Fibroblast of gingiva (primary cell): ENCODE measurements at places on chromosomes 6 and 20.
A peak's percentile ranks its signal among the peaks of the same experiment; 100 is the strongest.

- DNase-seq: no peak
Measured at GRCh38 chr6:53259860-53260580, 88.7 kb downstream of the ELOVL5 start.

- DNase-seq: no peak
Measured at GRCh38 chr6:158783167-158783450, 36.1 kb downstream of the EZR start.

DNA sequence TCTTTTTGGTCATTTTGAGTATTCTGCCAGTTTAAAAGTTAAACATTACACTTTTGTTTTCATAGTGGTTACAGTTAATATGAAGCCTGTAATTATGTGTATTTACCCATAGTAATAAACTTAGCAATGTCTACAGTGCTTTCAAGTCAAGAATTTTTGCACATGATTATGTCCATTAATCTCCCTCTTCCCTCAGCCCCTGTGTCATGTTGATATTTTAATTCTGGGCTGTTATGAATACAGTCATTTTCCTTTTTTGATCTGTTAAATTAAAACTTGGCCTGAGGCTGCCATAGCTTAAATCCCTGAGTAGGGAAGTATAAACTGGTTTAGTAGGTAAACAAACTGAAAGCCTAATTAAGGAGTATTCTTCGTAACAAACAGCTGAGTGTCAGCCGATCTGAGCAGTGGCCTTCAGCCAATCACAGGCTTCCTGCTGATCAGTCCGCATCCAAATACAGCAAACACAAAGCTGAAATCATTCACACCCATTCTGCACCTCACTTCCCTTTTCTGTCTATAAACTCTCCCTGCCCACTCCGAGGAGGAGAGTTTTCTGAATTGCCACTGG, 9.5 kb upstream of the SFT2D1 start:
- DNase-seq: peak; percentile 16

DNA sequence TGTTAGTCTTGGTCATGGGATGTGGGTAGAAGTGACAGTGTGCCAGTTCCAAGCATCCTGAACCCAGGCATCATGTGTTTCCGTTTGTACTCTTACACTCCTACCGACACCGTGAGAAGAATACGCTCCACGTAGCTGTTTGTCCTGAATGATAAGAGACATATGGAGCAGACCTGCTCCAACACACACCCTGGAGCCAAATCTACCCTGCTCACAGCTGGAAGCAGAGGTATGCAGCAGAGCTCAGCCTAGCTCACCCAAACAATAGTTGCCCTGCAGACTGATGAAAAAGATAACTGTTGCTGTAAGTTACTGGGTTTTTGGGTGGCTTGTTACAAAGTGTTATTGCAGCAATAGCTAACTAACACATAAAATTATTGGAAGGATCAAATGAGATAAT, 14.3 kb upstream of the PDSS2 start:
- no peak for DNase-seq

GRCh38 chr20:62200491-62201172, 17.8 kb downstream of the MTG2 start:
- DNase-seq: no peak

DNA sequence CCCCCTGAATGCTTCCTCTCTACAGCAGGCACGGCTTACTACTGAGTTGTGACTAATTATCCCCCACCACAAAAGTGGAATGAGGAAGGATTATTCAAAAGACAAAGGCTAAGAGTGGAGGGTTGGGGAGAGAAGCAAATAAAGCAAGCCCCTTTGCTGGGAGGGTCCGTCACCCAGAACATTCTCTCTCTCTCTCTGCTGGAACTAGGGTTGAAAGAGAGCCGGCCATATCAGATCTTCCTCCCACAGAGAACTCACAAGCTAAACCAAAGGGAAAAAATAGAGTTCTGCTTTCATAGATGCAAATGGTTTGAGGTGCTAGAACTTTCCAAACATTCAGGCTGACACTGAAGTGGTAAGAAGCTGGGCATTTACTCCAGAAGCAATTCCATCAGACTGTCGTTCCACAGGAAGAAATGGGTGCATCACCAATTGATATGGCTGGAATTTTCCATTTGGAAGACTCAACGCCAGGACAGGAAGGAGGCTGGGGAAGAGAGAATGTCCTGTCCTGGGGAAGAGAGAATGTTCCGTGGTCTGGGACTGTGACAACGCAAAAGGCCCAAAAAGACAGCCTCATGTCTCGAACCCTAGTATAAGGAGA, 7.9 kb downstream of the ZMYND8 start:
- DNase-seq: no peak

DNA sequence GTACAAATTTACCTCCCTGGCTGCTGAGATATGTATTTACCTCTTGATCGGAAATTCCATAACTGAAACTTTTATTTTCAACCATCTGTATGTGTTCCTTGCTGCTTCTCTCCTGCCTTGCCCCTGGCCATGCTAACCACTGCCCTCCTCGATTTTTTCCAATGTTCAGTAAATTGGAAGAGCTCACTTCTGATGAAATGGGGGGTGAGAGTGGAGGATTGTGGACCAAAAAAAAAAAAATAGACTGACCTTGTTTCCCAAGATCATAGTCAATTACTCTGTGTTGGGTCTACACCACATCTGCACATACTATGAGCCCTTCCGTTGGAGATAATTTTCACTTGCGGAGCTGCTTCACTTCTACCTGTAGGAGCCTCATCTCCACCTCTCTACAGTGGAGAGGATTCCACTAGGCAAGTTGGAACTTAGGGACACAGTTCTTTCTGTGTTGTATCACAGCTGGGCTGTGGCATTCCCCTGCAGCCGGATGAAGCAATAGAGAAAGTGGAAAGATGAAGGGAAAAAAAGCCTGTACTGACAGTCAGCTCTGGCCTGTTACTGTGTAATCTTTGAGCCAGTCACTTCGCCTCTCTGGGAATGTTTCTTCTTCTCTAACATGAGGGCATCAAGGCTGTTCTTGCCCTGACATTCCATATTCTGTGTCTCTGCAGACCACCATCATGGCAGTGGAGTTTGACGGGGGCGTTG, 1.6 kb downstream of the PSMB9 start:
- no peak for DNase-seq

DNA sequence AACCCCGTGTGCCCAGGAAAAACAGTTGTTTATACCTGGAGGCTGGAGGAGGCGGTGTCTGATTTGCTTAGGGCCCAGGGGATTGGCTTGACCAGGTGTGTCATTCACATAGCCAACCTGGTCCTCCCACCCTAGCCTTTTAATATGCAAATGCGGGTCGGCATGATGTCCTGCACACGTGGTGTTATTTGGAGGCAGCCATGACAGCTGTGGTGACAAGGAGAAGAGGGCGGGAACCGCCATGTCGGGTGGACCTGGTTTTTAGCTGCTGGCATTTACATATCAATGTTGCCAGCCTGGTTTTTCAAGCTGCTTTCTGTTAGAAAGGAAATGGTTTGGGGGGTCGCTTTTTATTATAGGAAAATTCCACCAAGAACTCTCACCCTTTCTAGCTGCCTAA, 291.4 kb upstream of the QKI start:
- no peak for DNase-seq

- DNase-seq: no peak
Measured at GRCh38 chr6:39217177-39217864, 12.0 kb downstream of the KCNK5 start.

DNA sequence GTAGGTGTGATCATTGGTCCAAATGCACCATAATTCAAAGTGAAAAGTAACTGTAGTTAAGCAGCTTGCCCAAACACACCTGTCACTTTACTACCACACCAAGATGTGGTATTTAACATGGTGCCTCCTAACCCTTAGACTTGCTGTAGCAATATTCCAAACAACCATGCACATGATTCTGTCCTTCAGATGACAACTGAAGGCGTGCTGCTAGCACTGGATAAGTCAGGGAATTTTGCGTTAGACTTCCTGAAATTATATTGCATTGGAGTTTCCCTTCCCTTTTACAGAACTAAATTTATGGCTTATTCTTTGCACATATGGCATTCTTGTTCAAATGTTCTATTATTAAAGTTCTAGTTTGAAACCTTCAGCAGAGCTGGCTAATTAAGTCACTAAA, 106.2 kb downstream of the ARHGAP18 start:
- DNase-seq: no peak

GRCh38 chr6:95230071-95230740, 347.1 kb upstream of the MANEA start:
- DNase-seq: no peak

DNA sequence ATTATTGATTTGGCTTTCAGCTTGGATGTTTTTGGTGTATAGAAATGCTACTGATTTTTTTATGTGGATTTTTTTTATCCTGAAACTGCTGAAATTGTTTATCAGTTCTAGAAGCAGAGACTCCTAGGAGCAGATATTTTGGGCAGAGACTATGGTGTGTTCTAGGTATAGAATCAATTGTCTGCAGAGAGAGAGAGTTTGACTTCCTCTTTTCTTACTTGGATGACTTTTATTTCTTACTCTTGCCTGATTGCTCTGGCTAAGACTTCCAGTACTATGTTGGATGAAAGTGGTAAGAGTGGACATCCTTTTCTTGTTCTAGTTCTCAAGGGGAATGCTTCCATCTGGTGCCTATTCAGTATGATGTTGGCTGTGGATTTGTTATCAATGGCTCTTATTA, 370.6 kb downstream of the PHF3 start:
- DNase-seq: no peak

- DNase-seq: no peak
Measured at GRCh38 chr6:139844907-139845306, 470.5 kb upstream of the CITED2 start.

DNA sequence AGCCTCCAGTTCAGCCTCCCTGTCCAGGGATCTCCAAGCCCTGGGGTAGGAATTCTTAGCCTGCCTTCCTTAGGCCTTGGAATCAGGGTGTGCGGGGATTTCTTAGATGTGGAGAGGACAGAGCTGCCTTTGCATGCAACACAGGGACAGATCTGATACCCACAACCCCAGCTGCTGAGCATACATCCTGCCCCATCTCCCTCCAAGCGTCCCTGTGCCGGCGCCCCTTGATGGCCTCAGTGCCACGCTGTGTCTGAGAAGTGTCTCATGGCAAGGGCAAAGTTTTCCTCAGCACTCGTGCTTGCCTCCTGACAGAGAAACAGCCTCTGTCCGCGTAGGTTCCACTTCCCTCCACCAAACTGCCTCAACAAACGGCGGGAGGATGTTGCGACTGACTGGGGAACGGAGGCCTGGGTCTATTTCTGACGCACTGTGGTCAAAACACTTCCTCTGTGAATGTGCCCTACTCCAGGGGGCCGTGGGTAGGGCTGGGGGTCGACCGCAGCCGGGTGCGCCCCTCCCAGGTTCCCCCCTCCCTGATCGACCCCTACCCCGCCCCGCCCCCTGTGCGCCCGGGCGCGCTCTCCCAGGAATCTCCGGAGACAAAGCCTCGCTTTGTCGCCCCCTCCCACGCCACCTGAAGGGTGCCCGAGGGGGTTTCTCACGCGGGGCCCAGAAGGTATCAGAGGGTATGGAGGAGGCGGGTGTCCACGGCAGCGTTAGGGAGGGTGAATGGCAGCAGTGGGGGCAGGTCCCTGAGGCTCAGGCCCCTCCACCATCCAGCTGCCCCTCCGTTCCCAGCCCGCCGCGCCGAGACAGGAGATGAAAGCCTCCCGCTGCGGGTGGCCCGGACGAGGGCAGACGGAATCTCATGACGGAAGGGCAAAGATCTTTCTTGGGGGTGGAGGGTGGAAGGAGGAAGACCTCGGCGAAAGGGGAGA, 806 bp downstream of the MICAL1 start:
- DNase-seq: peak; percentile 25

DNA sequence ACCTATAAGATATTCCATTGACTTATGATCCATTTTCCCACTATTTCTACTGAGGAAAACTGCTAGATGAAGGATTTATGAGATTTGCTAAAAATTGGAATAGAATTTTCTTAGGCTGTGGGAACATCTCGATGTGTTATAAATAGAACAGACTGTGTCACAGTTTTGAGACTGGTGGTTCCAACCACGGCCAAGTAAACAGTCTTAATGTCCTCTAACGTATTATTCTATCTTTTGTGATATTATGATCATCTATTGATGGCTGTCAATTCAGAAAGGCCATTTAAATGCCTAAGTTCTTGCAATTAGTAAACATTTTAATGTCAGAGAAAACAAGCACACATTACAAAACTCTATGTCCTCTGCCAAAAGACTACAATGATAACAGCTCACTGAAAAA, 71.5 kb upstream of the PLN start:
- no peak for DNase-seq

- no peak for DNase-seq
Measured at GRCh38 chr6:117280922-117281321, 15.6 kb downstream of the VGLL2 start.

DNA sequence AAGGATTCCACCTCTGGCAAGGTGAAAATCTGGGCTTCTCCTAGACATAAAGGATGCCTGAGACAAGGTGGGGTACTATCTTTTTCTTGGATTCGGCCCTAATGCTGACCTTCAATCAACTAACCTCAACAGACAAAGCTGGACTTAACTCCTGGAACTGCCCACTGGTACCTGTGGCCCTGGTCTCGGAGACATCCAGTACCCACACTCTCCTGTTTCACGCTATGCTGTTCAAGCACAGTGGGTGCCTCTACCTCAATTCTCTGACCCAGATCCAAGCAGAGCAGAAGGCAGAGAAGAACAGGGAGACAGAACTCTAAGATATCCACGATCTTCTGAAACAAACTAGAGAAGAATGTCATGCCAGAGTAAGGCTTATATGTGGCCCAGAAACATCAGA, 189.8 kb upstream of the FOXQ1 start:
- DNase-seq: no peak

DNA sequence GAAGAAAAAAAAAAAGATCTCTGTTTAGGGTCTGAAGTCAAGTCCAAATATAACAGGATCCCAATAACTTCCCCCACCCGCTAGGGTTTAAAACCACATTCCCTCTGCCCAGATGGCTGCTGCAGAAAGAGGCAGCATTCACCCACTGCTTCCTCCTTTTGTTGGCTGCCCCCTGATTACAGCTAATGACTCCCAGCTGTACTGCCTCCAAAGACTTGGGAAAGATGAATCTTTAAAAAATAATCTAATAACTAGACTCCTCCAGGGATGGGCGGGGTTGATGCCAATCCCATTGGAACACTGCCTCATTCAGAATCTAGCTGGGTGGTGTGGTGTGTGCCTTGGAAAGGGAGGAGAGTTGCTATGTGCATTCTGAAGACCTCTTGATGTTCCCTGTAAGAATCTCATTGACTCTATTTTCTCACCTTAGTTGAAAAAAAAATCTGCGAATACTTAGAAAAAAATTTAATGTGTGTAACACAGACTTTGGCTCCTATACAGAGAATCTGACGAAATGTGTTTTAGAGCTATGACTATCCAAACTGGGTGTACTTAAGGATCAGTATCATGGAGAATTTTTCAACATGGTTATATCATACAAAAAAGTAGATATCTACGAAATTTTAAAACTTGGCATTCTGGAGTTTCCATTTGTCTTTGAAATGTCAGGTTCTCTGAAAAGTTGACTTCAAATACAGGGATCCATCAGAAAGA, 174.0 kb downstream of the RNF144B start:
- peak; percentile 67 for DNase-seq
